Activated CD4-positive, CD25-positive, alpha-beta regulatory T cell treated with anti-CD3 and anti-CD28 coated beads, Interleukin-2, amount 50 U/mL, for 72 hours (primary cell): ENCODE measurements at places on chromosomes 2 and 18.
A peak's percentile ranks its signal among the peaks of the same experiment; 100 is the strongest.

GRCh38 chr2:210188755-210189154 lies 17.5 kb upstream of the KANSL1L start:
- DNase-seq: no peak

DNA sequence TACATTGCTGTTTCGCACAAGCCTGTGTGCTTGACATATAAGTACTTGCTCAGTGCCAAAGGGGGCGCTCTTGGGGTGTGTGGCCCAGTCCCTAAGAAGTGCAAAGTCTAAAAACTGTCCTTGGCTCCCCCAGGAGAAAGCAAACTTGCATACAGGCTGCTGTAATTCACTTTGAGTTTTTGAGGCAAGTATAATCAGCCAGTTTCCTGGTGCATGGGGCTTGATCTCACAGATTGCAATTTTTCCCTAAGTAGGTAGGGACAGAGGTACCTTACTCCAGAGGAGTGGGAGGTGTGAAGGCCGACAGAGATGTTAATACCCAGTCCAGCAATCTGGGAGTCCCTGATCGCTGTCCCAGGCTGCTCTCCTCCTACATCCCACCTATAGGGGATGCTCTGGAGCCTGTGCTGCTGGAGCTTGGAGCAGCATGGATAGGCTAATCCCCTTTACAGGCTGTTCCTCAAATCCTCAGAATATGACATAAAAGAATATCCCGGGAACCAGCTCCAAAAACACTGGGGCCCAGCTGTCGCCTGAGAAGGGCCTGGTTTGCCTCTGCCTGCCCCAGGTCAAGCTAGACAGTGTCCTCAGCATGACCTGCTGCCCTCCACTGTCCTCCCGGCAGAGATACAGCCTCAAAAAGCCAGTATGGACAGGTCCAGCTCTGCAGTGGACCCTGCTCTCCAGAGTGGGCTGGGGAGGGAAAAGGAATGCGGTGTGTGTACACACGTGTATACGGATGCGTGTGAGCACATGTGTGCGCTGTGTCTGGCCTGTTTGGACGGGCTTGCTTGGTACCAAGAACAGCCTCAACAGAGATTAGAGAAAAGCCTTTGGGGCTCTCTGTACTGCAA lies 136.5 kb upstream of the HAAO start:
- no peak for DNase-seq

GRCh38 chr2:49794396-49794795 lies 640.1 kb upstream of the FSHR start:
- no peak for DNase-seq

DNA sequence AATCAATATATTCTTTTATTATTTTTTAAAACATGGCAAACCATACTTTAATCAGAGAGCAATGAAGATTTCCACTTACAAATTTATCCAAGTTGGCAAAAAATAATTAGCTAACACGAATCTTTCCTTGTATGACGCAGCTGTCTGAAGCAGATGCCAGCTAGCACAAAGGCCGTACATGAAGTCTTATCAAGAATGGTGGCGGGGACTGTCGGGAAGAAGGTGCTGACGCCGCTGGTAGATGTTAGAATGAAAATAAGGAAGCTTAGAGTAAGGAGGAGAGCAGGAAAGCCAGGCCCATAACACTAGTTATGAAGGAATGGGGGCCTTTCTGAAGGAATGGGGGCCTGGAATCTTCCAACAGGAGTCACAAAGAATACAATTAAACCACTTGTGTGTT lies 96.7 kb downstream of the ZNF516 start:
- no peak for DNase-seq

- DNase-seq: no peak
Observed at GRCh38 chr2:170247882-170248393, 70.0 kb downstream of the MYO3B start.

- DNase-seq: no peak
Observed at GRCh38 chr18:41144441-41144840, 810.6 kb upstream of the PIK3C3 start.

DNA sequence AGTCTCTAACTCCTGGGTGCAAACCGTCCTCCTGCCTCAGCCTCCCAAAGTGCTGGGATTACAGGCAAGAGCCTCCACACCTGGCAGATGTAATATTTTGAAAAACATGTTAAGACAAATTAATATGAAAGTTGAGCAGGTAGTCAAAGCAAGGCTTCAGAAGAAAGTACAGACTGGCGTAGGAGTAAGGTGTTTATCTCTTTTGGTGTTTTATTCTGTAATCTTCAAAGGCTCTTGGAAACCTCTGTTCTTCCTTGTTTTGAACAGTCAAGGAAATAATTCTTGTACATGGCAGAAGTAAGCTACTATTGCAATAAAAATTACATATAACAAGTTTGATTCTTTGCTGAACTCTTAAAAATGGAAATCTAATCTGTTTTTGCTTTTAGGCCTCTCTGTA lies 5.3 kb downstream of the RNF138 start:
- DNase-seq: no peak

DNA sequence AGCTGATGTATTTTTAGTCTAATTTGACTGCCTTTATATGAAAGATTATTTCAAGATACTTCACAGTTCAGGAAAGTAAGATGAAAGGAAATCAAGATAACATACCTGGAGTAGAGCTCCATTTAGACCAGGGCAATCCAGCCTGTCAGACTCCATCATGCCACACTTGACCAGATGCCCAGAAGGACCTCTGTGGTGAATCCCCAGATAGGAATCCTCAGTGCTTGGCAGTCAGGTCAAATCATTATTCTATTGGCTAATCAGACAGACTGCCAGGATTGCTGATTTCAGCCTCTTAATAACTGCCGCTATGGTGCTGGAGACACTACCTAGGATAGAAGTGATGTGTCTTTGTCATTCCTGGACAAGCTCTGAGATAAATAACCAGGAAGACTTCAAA lies 404.2 kb downstream of the STK39 start:
- DNase-seq: no peak

DNA sequence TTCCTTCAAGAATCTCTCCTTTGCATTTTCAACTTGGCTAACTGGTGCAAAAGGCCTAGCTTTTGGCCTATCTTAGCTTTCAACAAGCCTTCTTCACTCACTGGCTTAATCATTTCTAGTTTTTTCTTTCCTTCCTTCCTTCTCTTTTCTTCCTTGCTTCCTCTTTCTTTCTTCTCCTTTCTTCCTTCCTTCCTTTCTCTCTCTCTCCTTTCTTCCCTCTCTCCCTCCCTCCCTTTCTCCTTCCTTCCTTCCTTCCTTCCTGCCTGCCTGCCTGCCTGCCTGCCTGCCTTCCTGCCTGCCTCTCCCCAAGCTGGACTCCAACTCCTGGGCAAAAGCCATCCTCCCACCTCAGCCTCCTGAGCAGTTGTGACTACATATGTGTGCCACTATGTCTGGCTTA lies 176.2 kb upstream of the APCDD1 start:
- DNase-seq: no peak

- no peak for DNase-seq
Observed at GRCh38 chr18:57429167-57430078, 5.8 kb upstream of the ONECUT2 start.

DNA sequence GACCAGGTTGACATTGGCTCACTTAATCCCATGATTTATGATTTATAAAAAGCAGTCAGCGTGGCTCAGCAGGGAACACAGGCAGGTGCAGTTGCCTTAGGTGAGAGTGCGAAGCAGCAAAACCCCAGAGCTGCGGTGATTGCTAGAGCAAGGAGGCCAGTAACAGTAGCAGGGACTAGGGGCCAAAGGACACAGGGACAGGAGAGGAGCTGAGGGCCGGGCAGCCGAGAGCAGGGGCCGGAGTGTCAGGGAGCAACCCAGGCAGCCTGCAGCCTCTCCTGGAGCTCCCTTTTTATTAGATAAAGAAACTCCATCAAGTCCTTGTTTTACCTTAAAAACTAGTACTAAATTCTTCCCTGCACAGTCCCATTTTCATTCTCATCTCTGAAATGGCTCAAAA lies 4.3 kb downstream of the MC2R start:
- no peak for DNase-seq

DNA sequence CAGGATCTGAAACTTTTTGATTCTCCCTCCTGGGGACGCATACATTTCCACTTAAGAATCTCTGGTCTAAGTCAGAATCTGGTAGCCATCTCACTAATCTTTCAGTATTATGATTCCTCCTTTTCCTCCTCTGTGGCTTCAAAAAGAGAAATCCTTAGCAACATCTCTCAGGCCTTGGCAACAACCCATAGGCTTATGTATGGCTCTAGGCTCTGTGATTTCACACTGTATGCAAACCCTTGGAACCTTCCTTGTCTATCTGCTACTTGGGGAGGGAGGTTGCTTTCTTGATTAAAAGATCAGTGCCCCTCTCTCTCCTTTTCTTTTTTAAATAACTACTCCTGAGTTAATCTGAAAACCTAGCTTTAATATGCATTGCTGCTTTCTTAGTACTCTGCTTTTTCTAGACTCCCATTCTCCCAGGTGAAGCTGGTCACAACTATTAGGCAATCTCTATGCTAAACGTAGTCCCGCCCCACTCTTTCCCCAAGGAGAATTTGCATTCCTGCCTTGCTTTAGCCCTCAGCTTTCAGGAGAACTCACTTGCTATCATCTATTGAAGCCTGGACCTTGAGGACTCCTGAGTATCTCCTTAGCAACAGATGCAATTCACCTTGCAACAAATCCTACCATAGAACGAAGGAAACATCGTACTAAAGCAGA lies 72.2 kb upstream of the L3MBTL4 start:
- no peak for DNase-seq

DNA sequence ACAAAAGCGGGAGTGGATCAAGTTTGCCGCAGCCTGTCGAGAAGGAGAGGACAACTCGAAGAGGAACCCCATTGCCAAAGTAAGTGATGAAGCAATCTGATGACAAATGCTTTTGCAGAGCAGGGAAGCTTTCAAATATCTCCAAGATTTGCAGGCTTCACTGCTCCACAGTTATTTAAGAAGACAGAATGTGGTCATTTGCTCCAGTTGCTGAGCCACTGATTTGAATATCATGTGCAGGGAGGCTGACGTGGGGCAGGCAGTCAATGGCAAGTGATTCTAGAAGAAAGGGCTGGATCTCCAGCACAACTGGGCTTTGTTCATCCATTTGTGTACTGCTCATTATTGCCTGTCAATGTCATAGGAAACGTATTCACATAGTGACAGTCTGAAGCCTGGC lies 10.2 kb downstream of the DSG4 start:
- no peak for DNase-seq

DNA sequence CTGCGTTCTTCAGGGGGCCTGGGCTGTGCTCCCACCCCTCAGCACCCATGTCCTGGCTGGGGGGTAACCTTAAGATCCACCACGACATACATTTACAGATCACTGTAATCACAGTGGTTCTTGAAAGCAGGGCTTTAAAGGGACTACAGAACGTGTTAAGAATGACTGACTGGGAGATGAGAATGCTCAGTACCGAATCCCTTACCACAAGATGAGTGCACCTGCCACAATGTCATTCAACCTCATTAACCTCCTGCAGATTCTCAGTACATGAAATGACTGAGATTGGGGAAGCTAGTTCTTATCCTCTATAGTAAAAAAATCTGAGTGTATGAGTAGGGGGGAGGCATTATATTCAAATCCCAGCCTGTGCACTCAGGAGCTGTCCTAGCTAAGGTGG lies 10.5 kb upstream of the PIEZO2 start:
- no peak for DNase-seq

GRCh38 chr2:11444737-11445136 lies 21.2 kb downstream of the E2F6 start:
- no peak for DNase-seq

- DNase-seq: no peak
Observed at GRCh38 chr2:96601382-96602292, 36.5 kb downstream of the KANSL3 start.

- peak; percentile 30 for DNase-seq
Observed at GRCh38 chr2:219296631-219297391, 12.4 kb downstream of the PTPRN start.

GRCh38 chr2:75865083-75865482 lies 154.4 kb upstream of the GCFC2 start:
- DNase-seq: no peak

DNA sequence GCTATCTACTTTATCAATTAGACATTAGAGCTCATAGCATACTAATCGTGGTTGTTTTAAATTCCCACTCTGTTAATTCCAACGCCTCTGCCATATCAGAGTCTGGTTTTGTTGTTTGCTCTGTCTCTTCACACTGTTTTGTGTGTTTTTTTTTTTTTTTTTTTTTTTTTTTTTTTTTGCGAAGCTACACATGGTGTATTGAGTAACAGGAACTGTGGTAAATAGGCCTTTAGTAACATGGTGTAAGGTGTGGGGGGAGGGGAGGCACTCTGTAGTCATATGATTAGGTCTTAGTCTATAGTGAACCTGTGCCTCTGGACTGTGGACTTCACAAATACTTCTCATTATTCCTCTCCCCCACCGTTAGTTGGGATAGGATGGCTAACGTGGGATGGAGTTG lies 370.7 kb upstream of the RAB12 start:
- DNase-seq: no peak

DNA sequence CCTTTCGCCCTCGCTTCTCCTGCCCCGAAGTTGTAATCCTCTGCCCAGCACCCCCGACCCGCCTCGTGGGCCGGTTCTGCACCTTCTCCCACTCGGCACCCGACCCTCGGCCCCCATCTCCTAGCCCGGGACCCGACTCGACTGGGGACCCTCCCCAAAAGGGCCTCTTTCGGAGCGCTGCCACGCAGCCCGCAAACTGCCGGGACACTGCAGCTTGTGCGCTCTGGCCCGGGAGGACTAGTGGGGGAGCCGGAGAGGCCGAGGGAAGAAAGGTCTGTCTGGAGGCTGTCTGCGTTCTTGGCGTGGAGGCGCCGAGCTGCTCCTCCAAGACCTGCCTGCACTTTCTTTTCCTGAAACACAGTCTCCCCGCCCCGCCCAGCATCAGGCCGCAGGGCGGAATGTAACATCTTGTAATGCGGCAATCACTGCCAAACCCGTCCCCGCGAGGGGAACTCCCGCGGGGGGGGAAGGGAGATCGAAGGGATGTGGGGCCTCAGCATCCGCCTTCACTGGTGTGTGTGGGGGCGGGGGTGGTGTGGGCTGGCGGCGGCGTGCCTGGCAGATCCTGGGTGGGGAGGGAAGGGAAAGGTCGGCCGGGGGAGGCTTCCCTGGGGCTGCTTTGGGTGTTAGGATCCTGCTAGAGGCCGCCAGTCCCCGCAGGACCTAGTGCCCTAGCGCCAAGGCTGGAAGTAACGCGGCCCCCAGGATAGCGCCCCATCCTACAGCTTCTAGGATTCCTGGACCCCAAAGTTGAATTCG lies 7.4 kb downstream of the DLX2 start:
- DNase-seq: peak; percentile 55

DNA sequence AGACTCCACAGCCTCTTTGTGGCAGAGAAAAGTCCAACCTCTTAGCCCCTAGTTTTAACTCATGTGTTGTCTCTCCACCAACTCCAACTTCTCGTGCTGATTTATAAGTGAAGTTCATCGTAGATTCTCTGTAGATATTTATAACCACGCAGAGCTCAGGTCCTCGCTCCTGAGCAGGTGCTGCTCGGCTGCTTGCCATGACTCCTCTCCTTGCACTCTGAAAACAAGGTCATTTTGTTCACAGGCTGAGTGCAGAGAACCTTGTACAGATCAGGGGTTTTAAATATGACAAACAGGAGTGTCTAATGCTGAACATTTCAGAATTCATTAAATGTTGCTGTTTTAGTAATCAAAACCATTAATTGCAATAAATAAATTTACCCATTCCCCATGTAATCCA lies 330.8 kb upstream of the GYPC start:
- DNase-seq: no peak
